ENCODE measurements at places on chromosomes 16 and 17. TPM values are rescaled to one million over a fixed set of nuclear protein-coding genes. Genes with fewer than 3 reads are reported as not detected.

CCDC200 gene
- total RNA-seq: not detected

NPIPB8 gene
- total RNA-seq: not detected

JPH3 gene
- total RNA-seq: 2.6 TPM

ALOX15 gene
- total RNA-seq: not detected

TNFRSF13B gene
- total RNA-seq: not detected

CHRNB1 gene
- 3.3 TPM for total RNA-seq

CETP gene
- total RNA-seq: not detected

NPW gene
- total RNA-seq: not detected

OR2C1 gene
- total RNA-seq: not detected

SLC46A1 gene
- total RNA-seq: 17.3 TPM
